NCI-H187 (cell line): ENCODE measurements at places on chromosomes 11 and 22.

- DNase-seq: no peak
Observed at GRCh38 chr11:116808262-116809175, 14.6 kb downstream of the APOA4 start.

DNA sequence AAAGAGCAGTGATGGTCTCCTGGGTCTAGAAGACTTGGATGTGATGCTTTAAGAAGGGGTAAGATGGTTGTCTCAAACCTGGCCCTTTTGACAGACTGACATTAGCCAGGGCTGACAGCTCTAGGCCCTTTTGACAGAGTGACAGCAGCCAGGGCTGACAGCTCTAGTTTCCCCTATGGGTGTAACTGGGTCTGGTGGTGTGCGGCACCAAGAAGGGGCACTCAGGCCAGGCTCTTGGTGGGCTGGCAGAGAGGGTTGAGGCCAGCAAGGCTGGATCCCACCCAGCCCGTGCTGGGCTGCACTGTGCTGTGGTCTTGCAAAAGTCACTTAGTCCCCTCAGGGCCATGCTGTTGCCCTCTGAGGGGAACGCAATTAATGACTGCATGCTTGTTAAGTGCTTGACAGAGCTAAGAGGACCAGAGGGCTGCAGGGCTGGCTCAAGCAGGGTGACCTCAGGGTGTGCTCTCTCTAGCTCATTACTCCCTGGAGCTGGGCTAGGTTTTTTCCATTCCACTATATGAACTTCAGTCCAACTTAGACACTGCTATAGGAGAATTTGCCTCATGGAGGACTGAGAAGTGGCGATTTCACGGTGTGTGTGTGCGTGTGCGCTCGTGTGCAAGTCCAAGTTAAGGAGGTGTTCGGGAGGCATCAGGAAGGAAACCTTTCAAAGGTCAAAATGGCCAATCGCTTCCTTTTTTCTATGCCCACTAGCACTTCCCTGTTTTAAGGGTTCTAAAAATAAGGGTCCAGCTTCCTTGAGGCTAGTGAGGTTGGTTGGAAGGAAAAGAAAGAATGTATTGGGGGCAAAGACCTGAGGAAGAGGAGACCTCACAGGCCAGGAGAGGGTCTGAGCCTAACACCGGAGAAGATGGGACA, 4.4 kb downstream of the UBASH3B start:
- DNase-seq: no peak

GRCh38 chr22:50316114-50317065, 8.9 kb upstream of the PLXNB2 start:
- DNase-seq: no peak

- DNase-seq: no peak
Observed at GRCh38 chr11:19886498-19886897, 173.9 kb downstream of the NAV2 start.

DNA sequence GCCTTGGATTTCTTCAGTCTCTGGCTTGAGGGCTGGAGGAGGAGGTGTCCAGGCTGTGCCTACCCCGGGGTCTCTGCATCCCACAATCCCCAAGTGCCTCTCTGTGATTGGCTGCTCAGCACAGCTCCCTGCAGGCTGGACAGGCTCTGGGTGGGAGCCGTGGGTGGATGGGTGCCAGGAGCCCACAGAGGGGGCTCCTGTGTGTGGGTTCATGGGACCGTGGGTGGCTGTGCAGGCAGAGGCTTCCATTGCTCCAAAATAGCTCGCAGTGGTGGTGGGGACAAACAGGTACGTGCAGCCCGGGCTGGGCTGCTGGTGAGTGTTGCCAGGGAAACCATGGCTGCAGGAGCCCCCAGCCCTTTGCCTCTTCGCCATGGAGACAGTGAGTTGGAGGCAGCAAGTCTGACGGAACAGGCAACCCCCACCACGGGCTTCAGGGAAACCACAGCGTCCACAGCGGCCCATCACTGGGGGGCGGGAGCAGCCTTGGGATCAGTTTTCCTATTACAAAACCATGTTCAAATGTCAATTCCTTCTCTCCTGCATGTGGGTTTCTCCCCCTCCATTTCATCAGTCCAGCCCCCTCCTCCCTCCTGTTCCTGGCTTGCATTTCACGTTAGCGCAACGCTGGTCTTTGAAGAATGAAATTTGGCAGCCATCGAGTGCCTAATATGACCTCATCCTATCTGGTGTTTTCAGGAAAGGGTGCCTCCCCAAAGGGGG, 155.2 kb downstream of the TRIM29 start:
- DNase-seq: no peak

- no peak for DNase-seq
Observed at GRCh38 chr22:30314915-30315314, 11.8 kb downstream of the TBC1D10A start.

DNA sequence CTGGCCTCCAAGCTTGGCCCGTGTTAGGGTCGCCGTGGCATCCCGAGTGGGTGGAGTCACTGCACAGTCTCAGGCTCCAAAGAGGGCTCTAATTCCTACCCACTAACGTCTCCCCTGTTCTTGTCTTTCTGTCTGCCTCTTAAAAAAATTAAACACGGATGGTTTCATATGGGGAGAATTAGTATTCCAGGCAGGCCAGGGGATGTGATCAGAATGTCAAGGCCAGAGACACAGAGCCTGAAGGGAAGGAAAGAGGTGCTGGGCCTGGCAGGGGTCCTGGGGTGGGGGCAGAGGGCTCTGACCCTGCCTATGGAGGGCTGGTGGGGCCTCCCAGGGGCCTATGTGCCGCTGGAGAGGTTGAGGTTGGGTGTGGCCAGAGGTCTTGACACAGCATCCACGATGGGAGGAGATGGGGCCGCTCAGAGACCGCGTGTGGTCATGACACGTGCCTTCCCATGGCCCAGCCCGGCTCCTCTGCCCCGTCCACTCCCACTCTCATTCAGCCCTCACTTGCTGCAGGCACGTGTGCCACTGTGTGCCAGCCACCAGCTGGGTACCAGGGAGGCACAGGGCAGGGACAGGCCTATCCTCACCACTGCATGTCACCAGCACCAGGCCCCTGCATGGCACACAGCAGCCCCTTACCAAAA, 56.5 kb downstream of the FLRT1 start:
- no peak for DNase-seq

GRCh38 chr11:1450344-1450875, 36.2 kb downstream of the MOB2 start:
- DNase-seq: no peak

GRCh38 chr22:26677217-26677616, 19.8 kb downstream of the MIAT start:
- DNase-seq: no peak

- DNase-seq: peak; percentile 6
Observed at GRCh38 chr11:100445231-100445735, 241.8 kb upstream of the ARHGAP42 start.

GRCh38 chr11:72352859-72353551, 81.3 kb downstream of the CLPB start:
- DNase-seq: no peak

DNA sequence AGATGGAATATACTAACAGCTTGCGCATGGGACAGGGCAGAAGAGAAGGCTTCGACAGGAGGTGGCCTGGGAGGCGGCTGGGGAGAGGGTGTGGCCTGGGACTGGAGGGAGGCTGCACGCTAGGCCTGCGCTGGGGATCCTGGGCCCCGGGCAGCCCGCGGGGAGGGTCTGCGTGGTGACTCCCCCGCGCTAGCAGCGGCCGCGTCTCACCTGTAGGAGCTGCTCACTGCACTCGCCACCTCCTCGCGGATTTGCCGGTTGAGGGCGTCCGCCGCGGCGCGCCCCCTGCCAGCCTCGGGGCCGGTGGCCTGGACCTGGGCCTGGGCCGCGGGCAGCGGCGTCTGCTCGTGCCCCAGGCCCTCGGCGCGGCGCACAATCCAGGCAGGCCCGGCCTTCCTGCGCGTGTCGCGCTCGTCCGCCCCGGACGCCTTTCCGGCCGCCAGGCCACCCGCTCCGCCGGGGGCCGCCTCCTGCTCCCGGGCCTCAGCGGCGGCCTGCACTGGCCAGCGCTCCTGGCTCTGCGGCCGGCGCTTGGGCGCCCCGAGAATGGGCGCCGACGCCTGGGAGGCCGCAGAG, 1.5 kb downstream of the MAP6 start:
- no peak for DNase-seq

DNA sequence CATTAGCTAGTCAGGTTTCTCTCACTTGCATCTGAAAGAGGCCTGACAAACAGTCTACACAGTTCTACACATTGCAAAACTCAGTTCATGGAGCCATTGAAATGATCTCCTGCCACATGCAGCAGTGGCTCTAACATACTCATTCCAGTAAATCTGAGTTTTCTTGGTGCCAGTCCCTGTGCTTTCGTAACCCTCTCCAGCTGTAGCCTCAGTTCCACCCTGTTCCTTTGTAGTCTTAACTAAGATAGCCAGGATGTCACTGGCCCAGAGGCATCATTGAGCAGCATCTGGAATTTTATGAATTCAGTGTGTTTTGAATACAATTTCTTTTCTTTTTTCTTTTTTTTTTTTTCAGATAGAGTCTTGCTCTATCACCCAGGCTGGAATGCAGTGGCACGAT, 37.4 kb upstream of the ZBED5 start:
- no peak for DNase-seq

GRCh38 chr22:27107824-27108223, 450.4 kb downstream of the MIAT start:
- no peak for DNase-seq

- DNase-seq: no peak
Observed at GRCh38 chr11:3907590-3907989, 52.1 kb downstream of the STIM1 start.
